Stimulated activated CD8-positive, alpha-beta memory T cell treated with anti-CD3 and anti-CD28 coated beads, Interleukin-2, amount 100 ng/mL, for 48 hours (primary cell): ENCODE measurements at places on chromosomes 2 and 18.

DNA sequence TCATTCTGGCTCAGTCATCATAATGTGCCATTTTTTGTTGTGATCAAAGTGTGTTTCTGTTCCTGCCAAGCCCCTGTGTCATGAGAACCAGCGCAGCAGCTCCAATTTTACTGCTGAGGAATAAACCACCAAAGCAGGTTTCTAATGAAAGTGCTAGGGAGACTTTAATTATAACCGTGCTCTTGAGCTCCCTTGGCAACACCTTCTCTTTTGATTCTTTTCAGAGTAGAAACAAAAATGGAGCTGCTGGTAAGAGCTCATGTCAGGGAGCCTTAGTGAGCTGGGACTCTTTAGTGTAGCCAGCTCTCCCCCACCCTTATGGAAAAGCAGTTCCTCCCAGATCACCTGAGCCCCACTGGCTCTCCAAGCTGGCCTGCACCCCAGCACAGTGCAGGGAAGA is 74.3 kb downstream of the LYPD1 start:
- no peak for DNase-seq

DNA sequence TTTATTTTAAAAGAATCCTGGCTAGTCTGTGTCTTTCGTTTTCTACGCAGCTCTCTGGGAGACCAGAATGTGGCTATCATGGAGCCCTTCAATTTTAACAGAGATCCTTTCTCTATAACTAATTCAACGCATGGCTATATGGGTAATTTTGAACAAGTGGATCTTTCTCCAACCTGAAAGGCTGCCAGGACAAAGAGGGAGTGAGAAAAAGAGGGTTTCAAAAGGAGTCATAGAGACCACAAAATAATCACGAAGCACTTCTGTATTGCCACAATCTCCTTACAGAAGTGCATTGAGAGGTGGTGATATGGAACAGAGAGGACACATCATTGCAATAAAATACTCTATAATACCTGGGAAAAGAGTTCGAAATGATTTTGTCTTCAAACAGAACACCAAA is 21.7 kb upstream of the CDH2 start:
- no peak for DNase-seq

GRCh38 chr2:12451726-12452125 is 265.0 kb upstream of the TRIB2 start:
- DNase-seq = no peak

DNA sequence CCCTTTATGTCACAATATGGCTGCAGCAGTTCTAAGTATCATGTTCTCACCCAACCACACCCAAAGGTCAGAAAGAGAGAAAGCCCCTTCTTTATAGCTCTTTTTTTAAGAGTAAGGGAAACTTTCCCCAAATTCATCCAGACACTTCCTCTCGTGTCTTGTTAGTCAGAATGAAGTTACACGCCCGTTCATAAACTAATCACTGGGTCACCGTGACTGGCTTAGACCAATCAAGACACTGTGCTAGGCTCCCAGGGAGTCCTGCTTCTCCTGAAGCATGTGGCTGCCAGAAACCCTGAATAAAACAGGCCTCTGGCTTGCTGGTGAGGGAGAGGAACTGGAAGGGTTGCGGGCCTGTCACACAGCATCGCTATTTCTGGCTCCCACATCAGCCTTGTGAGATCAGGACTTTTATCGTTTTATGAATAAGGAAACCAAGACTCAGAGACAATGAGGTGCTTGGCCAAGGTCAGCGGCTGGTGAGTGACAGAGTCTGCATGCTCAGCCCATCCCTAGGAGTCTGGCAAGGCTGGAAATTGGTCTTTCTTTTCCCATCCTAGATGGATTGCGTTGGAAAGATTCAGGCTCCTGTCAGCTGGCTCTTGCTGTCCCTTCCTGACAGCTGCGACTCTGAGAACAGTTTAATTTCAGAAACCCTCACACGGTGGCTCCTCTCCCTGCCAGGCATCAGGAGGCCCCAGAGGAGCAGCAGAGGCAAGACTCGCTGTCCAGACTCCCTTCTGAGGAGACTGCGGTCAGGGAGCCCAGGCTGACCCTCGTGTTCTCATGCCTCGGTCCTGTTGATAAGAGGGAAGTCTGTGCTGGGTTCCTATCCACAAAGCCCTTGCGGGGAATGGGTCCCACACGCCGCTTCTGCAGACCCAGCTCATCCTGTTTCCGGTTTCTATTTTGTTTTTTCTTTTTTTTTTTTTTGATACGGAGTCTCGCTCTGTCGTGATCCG is 104.5 kb upstream of the TAF1B start:
- no peak for DNase-seq

DNA sequence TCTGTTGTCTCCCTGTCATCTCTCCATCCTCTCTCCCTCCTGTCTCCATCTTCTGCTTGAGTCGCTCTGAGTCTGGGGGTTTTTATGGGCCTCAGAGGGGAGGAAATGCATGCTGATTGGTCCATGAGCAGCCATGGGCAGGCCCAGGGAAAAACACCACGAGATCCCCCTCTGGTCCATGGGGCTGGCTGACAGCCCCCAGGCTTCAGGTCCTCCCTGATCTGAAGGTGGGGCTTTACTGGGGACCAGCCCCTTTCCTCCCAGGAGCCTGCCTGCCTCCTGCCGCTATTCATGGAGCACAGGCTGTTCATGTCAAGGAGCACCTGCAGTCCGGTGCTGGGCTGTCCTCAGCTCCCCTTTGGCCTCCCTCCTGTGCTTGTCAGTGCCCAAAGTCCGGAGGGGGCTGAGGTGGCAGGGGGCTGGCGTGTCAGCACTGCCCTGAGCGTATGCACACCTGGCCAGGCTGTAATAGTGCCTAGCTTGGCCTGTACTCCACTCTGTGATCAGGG is 59.6 kb upstream of the DLX2 start:
- no peak for DNase-seq

DNA sequence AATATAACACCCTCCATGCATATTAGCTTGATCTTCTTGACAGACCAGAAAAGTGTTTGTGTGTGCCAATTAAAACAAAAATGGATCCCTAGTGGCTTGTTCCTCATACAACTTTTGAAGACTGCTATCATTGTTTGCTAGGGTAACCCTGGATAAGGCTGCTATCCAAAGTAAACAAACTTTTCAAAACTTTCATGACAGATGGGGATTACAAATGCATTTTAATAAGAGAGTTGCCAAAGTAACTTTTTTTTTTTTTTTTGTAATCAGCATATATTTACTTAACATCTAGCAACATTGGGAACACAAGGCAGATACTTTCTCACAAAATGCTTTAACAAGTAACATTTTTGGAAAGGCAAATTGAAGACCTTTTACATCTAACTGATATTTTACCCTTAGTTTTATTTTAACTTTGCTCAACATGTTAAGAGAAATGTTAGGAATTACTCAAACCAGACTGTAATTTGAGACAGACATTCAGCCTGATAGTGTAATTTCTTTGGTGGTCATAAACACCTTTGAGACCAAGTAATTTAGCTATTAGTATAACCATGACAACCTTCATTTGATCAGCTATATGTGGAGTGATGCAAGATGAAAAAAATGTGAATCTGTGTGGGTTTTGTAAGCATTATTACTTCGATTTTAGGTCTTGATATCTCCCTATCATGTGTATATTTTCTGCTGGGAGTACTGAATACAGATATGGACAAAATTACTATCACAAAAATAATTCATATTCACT is 300.9 kb downstream of the ARHGAP15 start:
- DNase-seq = no peak

DNA sequence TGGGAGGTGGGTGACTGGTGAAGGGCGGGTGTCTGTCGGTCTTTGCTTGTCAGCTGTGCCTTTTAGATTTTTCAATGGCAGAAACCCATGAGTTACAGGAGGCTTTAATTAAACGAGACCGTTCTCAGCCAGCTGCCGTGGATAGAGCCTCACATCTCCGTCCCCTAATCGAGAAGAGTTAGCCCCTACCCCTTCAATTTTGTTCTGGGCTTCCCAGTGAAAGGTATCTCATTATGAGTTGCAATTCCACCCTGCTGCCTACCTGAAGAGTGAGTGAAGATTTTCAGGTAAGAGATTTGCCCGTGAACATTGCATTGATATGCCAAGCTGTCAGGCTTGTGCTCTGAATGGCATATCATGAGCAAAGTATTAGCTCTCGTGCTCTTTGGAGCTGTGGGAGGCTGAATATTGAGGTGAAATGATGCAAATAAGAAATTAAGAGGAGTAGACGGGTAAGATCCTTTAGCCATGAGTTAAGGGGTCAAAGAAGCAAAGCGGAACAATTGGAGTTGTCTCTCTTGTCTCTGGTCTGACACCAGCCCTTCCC is 118.7 kb upstream of the MSTN start:
- DNase-seq = no peak

GRCh38 chr2:149666809-149667320 is 79.3 kb upstream of the MMADHC start:
- no peak for DNase-seq

- DNase-seq = no peak
Observed at GRCh38 chr2:141508806-141509595, 621.8 kb downstream of the LRP1B start.

GRCh38 chr2:15187702-15188101 is 373.4 kb downstream of the NBAS start:
- no peak for DNase-seq

DNA sequence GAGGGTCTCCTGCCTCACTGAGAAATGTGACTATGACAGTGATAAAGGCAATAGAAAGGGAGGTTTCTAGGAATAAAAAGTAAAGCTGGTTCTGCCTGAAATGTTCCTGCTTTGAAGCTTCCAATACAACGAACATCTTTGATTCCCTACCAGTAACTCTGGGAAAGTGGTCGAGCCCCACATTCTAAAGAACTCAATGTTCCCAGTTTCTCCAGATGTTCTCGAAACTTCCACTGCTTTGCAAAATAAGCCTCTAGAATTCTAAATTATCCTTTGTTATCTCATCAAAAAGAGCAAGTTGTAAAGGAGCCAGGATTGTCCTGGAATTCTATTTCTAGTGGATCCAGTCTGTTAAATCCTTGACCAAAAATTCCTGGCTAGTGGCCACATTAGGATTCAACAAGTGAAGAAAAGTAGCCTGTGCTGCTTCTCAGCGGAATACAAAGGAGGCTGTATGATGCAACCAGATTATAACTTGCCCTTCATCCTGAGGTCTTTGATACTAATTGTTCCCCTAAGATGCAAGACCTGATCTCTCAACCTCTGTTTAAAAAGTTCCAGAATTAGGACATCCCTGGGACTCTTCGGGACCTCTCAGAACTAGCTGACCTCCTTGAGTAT is 8.4 kb downstream of the SCN7A start:
- no peak for DNase-seq

DNA sequence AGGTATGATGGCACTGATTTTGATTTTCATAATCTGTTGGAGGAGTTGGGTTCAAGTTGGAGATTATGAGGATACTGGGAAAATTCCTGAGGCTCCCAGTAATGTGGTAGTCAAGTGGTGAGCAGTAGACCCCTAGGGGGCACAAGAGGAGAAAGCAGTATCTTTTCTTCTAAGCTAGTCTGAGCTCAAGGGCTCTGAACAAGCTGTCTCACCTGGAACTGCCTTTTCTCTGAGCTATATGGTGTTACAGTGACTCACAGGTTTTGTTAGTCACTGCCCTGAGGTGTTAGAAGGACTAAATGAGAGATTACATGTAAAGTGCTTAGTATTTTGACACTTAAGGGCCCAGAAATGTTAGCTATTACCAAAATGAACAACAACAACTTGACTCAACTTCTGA is 42.2 kb downstream of the CD302 start:
- DNase-seq = no peak

DNA sequence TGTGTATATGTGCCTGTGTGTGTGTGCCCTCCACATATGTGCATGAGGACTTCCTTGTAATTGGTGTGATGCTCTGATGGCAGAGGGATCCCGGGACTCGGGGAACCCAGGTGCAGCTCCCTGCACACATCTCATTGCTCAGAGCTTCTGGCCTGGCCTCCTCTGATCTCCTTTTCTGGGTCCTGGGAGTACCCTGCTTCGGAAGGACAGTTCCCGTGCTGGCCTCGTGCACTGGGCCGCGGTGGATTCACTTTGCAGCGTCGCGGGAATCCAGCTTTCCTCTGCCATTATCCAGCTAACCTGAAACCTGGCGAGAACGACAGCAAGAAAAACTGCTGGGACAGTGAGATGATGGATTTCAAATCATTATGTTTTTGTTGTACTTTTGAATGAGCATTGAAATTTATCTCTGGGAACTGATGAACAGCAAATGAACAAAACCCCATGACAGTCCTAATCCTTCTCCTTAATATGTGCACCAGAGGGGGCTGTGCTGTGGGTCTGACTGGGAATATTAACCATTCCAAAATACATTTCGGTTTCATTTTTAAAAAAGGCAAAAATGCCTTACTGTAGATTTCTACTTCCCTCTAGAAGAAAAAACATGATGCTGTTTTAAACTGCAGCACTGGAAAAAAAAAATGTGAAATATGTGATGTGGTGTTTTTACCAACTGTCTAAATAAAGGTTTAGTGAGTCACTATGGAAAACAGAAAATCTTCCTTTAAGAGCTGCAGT is 78.2 kb downstream of the PTGR3 start:
- DNase-seq = no peak

DNA sequence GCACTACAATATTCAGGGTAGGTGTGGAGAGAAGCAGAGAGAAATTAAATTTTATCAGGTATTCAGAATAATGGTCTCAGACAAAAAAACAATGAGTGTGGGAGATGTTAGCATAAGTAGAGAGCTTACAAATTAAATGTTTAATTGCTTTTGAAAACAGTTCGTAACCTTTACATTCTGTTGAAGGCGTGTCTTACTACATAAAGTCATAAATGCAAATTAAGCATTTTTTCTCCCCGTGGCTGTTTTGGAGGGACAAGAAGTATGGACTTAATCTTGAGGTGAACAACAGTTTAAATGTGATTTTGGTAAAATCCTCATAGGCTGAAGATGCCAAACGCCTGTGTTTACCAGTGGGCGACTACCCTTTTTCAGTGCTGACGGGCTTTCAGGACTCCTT is 55.8 kb downstream of the OXER1 start:
- DNase-seq = no peak

DNA sequence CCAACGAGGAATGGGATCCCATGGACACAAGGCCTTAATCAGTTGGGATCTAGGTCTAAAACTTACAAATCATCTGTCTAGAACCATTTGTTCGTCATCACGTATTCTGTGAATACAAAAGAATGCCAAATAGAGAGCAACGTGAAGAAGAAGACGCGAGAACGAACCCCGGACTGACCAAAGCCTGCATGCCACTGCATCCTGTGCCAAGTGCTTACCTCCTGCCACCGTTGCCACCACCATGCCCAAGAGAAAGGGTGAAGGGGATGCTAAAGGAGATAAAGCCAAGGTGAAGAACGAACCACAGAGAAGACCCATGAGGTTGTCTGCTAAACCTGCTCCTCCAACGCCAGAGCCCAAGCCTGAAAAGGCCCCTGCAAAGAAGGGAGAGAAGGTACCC is 30.2 kb downstream of the ITSN2 start:
- DNase-seq = no peak

- no peak for DNase-seq
Observed at GRCh38 chr2:43399515-43400264, 173.3 kb upstream of the ZFP36L2 start.

- no peak for DNase-seq
Observed at GRCh38 chr2:61967262-61967661, 61.8 kb downstream of the COMMD1 start.

- DNase-seq = no peak
Observed at GRCh38 chr2:32484937-32485336, 128.1 kb downstream of the BIRC6 start.

GRCh38 chr2:141027221-141027620 is 1103.6 kb downstream of the LRP1B start:
- no peak for DNase-seq

- no peak for DNase-seq
Observed at GRCh38 chr18:38792731-38793130, 1227.1 kb upstream of the CELF4 start.

- DNase-seq = no peak
Observed at GRCh38 chr2:60533101-60534051, 20.1 kb downstream of the BCL11A start.
